Tracheal epithelial cell (primary cell): ENCODE measurements at places on chromosomes 12 and 14. TPM values are rescaled to one million over a fixed set of nuclear protein-coding genes. Genes with fewer than 3 reads are reported as not detected.

Gene IL26
- total RNA-seq, result not detected in 2 replicates

Gene GPRC5D
- not detected in 2 replicates for total RNA-seq

Gene GPD1
- 1.2 TPM in 1 of 2 replicates, not detected in the other for total RNA-seq

Gene NRIP2
- not detected in 2 replicates for total RNA-seq

Gene SLC2A14
- total RNA-seq, result under 0.01 TPM in 1 of 2 replicates, not detected in the other

Gene CAPZA3
- total RNA-seq, result 0.24 TPM in 1 of 2 replicates, not detected in the other

Gene ADAMTS20
- total RNA-seq, result not detected in 2 replicates

Gene ITGB7
- 3.4 and 9.4 TPM in 2 replicates for total RNA-seq

Gene SIX1
- 4.1 and 10.0 TPM in 2 replicates for total RNA-seq

Gene TAS2R9
- total RNA-seq, result not detected in 2 replicates

Gene LRFN5
- under 0.01 TPM in 1 of 2 replicates, not detected in the other for total RNA-seq

Gene BAG5
- 34.2 and 39.0 TPM in 2 replicates for total RNA-seq

Gene TSPAN8
- total RNA-seq, result not detected in 2 replicates

Gene OTX2
- not detected in 2 replicates for total RNA-seq

Gene NID2
- total RNA-seq, result 1.1 and 3.1 TPM in 2 replicates

Gene PPM1A
- 27.9 and 28.2 TPM in 2 replicates for total RNA-seq

Gene FBXO34
- 19.8 and 27.0 TPM in 2 replicates for total RNA-seq

Gene CIT
- 1.5 and 1.9 TPM in 2 replicates for total RNA-seq

Gene CIROP
- total RNA-seq, result not detected in 2 replicates

Gene NOVA1
- total RNA-seq, result 0.72 TPM in 1 of 2 replicates, not detected in the other

Gene SYNE3
- 3.0 and 4.6 TPM in 2 replicates for total RNA-seq

Gene SYNDIG1L
- under 0.01 TPM in 1 of 2 replicates, not detected in the other for total RNA-seq

Gene SLCO1A2
- total RNA-seq, result not detected in 2 replicates

Gene ZFHX2
- under 0.01 and 0.24 TPM in 2 replicates for total RNA-seq

Gene TAS2R50
- total RNA-seq, result 0.85 and 0.96 TPM in 2 replicates

Gene DTD2
- 54.7 and 92.5 TPM in 2 replicates for total RNA-seq

Gene CELA1
- total RNA-seq, result not detected in 2 replicates

Gene TAS2R13
- total RNA-seq, result 0.48 and 0.64 TPM in 2 replicates

Gene RNASE3
- not detected in 2 replicates for total RNA-seq

Gene CEBPE
- not detected in 2 replicates for total RNA-seq

Gene SDR9C7
- total RNA-seq, result not detected in 2 replicates

Gene PLEKHG7
- 0.24 TPM in 1 of 2 replicates, not detected in the other for total RNA-seq

Gene IAPP
- not detected in 2 replicates for total RNA-seq
